ENCODE measurements at places on chromosomes 2 and 18.

DNA sequence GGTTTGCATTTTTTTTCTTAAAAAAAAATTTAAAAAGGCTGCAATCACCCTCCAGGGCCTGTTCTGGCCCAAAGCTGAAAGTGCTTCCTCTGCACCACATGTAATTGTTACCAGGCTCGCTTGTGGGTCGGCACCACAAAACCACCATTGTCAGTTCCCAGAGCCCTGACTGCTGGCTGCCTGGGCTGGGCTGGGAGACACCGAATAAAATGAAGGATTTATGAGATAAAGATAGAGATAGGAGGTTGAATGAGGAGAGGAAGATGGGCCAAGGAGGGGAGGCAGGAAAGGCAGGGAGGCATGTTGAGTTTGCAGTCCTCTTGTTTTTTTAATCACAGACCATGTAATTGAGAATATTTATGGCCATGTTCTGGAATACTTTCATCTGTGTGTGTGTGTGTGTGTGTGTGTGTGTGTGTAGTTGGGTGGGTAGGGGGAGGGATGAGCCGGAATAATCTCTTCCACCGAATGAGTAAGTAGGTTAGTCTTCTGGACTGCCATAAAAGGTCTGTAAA lies 14.7 kb downstream of the NRP2 start:
- no peak for DNase-seq

DNA sequence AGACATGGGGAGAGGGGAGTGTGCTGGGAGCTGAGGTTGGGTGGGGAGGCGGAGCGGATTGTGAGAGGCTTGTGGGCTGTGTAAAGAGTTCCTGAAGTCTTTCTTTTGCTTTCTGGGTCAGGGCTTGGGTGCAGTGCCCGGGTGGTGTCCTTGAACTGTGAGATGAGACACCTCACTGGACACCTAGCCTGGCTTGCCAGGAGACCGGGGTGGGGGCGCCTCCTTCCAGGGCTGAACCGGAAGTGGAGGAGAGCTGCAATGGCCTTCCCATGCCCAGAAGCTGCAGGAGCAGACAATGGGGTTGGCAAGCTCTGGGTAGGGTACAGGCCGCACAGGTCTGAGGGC lies 4.3 kb downstream of the TMEM37 start:
- no peak for DNase-seq

DNA sequence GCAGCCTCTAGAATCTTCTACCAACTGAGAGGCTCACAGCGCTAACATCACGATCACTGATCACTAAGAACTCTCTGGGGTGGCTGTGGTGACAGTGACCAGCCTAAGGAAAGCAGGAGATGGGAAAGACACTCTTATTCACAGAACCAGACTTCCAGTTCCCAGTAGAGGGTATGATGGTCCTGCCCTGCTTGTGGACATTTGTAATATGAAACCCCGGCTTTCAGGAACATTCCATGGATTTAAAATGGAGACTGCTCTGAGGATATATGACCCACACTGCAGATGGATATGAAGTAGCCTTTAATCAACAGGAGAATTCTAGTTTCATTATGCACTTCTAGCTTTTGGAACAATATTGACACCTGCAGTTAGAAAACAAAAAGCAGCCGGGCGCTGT lies 131.8 kb downstream of the AFF3 start:
- DNase-seq: no peak

DNA sequence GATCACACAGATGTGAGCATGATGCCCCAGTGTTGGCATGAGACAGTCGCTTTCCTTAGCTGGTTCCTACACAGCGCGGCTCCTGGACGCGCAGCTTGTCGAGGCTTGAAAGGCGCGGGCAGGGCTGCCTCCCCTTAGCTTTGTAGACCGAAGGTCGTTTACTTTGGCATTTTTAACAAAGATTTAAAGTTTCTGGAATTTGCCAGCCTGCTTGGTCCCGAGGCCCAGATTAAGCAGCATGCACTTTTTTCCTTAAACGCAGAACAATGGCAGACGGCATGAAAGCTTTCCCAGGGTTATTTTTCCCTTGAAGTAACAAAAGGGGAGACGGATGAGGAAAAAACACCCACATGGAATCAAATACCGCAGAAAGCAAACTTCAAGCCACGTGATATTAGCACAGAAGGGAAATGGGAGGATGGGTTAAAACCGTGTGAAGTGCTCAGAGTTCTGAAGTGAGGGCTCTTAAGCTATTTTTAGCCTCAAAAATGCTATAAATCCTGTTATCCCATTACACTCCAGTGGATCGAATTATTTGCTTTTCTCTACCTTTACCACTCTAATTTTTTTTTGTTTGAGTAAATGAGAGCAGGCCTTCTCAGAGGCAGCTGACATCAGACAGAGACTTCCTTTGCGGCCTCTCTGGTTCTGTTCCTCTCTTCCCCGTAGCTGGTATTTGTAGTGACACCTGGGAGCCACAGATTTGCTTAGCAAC lies 55.7 kb downstream of the NPAS2 start:
- DNase-seq: no peak

GRCh38 chr2:188746727-188747126 lies 227.4 kb upstream of the COL3A1 start:
- DNase-seq: no peak

GRCh38 chr2:197889041-197889440 lies 84.6 kb downstream of the PLCL1 start:
- DNase-seq: peak; percentile 21

- DNase-seq: peak; percentile 80
Measured at GRCh38 chr2:207143215-207144172, 22.3 kb downstream of the KLF7 start.

GRCh38 chr2:200373973-200374416 lies 67.5 kb downstream of the SPATS2L start:
- peak; percentile 51 for DNase-seq

GRCh38 chr2:9170458-9171130 lies 36.0 kb upstream of the ASAP2 start:
- no peak for DNase-seq

DNA sequence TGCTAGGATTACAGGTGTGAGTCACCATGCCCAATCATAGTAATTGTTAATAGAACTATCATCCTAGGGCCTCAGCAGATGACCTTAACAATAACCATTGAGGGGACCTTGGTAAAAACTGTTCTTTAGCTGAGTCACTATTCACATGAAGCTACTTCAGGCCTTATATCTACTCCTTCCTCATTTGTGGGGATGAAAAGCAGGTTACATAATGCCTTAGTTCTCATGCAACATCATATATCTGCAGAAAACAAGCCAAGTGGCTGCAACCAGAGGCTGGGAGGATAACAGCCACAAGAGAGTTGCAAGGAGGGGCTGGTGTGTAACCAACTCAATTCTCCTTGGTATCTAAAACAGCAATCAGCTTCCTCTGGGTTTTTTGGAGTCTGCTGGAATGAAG lies 445.4 kb downstream of the NBAS start:
- no peak for DNase-seq

GRCh38 chr2:119291588-119292167 lies 68.0 kb downstream of the STEAP3 start:
- no peak for DNase-seq

GRCh38 chr2:8605351-8606065 lies 76.3 kb upstream of the ID2 start:
- DNase-seq: no peak

DNA sequence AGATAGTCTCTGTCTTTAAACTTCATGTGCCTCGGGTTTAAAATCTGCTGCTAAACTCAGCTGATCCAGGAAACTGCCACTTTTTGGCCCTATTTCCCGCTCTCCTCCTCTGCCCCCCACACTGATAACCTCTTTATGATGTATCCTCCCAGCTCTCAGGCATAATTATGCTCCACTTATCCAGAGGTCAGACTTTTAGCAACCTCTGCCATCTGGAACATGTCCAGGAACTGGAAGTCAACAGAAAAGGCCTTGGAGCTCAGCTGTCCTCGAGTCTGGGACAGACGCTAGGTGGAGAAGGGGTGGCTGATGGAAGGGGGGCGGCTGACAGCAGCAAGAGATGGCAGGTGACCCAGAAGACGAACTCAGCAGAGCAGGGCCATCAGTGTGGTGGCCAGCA lies 41.2 kb downstream of the ASAP2 start:
- DNase-seq: no peak

- DNase-seq: no peak
Measured at GRCh38 chr2:63721082-63721424, 120.6 kb upstream of the UGP2 start.

DNA sequence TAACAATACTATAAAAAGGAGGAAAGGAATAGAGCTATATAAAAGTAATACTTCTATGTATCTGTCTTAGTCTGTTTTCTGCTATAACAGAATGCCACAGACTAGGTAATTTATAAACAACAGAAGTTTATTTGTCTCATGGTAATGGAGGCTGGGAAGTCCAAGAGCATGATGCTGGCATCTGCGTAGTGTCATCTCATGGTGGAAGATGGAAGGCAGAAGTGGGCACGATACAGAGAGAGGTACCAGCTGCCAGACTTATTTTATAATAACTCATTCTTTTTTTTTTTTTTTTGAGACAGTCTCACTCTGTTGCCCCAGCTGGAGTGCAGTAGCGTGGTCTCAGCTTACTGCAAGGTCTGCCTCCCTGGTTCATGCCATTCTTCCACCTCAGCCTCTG lies 4.3 kb downstream of the DHX57 start:
- DNase-seq: no peak

DNA sequence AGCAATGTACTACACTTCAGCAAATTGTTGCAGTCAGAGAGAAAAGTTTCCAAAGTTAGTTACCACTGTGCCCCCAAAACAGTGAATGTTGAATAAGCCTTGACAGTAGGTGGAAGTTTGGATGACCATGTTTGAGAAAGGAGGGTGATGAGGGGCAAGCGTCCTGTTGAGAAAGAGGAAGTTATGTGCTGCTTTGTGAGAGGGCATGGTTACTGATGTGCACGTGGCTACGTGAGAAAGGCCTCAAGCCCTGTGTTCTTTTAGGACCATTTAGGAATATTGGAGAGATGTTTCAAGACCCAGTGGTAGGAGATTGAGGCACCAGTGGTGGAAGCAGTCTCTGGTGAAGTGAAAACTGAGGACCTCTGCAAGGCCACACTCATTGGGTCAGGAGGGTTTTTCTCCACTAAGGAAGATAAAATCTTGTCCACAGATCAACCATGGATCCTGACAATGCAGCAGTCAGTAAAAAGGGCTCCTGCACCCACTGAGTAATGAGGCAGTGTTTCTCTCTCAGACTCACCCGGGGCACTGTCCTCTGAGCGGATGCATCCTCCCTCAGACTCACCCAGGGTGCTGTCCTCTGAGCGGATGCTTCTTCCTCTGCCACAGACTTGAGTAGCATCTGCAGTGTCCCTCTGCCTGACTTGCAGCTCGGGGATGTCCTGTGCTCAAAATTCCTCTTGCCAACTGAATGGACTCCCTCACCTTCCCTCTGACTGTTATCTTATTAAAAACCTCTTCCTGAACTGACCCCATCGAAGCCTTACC lies 34.7 kb upstream of the ACTR3 start:
- no peak for DNase-seq

DNA sequence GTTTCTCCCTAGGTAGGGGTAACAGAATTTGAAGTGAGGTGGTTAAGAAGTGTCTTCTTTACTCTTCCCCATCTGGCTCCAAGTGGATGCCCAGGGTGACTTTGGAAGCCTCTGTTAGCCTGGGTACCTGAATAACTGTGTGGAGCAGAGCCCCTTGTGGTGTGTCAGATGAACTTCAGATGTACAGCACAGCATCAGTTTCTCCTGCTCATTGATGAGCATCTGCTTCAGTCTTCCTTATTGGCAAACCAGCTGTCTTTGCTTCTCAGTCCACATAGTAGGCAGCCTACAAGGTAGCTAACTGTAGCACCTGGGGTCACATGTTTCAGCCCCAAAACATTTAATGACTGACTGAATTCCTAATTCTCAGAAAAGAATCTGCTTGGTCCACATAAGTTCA lies 56.2 kb upstream of the ATP8B1 start:
- DNase-seq: no peak

All from central memory CD4-positive, alpha-beta T cell (primary cell).